ENCODE measurements at places on chromosomes 2 and 18. TPM values are rescaled to one million over a fixed set of nuclear protein-coding genes. Genes with fewer than 3 reads are reported as not detected.

Gene ATP8B1
- 66.6 TPM for total RNA-seq

Gene CFAP65
- total RNA-seq, result not detected

Gene TMEM198
- not detected for total RNA-seq

Gene IFIH1
- total RNA-seq, result 8.4 TPM

Gene LTBP1
- total RNA-seq, result 9.2 TPM

Gene FBXO15
- 0.06 TPM for total RNA-seq

Gene CAPN13
- total RNA-seq, result not detected

Gene LIMS3
- 4.4 TPM for total RNA-seq

Gene BOLL
- not detected for total RNA-seq

Gene REG3A
- not detected for total RNA-seq

Data from bladder microvascular endothelial cell (primary cell).